ENCODE measurements at places on chromosomes 5 and 9. TPM values are rescaled to one million over a fixed set of nuclear protein-coding genes. Genes with fewer than 3 reads are reported as not detected.

The NRARP gene
- total RNA-seq: 116 TPM

The CD274 gene
- total RNA-seq: 3.3 TPM

The AUH gene
- total RNA-seq: 28.6 TPM

- peak; percentile 35 for DNase-seq
These were observed 157.1 kb downstream of the PBX3 start for GRCh38 chr9:125904155-125904851.

GRCh38 chr9:137605121-137606004 lies at the start of gene ARRDC1:
TSS of gene ARRDC1 (plus strand) at chr9:137605686. CDS start at chr9:137605718, 32 bp downstream.
- peak; percentile 88 for DNase-seq

GRCh38 chr5:154278908-154279307 lies 88.4 kb downstream of the GALNT10 start:
- no peak for DNase-seq

- no peak for DNase-seq
These were observed 34.4 kb upstream of the TNC start for GRCh38 chr9:115152281-115152820.

- peak; percentile 1 for DNase-seq
These were observed 5.9 kb downstream of the GLDC start for GRCh38 chr9:6639622-6640021.

GRCh38 chr9:98912450-98912849 lies 31.3 kb upstream of the COL15A1 start:
- DNase-seq: no peak

GRCh38 chr9:126131066-126132010 lies 195.3 kb upstream of the MVB12B start:
- no peak for DNase-seq

DNA sequence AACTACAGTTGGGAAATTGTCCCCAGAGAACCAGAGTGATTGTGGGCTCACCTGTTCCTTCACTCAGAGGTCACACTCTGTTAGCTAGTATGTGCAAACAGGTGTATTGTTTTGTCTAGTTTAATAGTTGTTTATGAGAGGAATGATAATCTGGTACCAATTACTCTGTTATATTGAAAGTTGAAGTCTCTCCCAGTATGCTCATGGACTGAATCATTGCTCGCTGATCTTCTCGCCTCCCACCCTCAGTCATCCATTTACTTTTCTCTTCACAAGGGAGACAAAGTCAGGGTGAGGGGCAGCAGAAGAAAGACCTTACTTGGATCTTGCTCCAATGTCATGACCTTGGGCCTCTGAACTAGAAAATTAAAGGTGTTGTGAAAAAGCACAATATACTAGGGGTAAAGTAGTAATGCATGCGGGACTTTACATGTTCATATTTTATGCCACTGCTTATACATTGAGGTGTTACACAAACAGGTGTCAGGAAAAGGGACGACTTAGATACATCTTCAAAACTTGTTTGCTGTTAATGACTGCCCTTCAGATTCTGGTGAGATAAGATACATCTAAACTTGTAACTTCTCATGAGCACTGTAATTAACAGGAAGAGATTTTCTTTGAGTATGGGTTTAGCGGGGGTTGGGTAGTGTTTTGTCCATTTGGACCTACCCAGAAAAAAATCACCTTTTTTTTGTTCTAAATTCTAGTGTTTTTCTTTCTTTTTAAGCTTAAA lies 36.9 kb downstream of the LNPEP start:
- no peak for DNase-seq

DNA sequence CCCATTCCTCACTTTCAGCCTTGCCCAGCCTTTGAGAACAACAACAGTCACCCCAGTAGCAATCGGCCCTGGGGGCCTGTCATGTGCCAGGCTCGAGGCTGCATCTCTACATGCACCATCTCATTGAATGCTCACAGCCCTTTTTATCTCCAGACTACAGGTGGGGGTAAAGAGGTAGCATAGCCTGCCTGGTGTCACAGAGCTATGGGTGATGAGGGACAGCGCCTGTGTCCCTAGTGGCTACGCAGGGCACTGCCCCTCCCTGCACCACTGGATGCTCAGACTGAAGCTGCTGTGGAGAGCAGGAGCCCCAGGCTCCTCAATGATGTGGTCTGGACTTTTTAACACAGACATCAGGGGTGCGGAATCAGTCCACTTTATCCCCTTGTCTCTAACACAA lies 2.8 kb downstream of the CAMK2A start:
- peak; percentile 71 for DNase-seq

- DNase-seq: no peak
These were observed 56.7 kb downstream of the HRH2 start for GRCh38 chr5:175714479-175715085.

DNA sequence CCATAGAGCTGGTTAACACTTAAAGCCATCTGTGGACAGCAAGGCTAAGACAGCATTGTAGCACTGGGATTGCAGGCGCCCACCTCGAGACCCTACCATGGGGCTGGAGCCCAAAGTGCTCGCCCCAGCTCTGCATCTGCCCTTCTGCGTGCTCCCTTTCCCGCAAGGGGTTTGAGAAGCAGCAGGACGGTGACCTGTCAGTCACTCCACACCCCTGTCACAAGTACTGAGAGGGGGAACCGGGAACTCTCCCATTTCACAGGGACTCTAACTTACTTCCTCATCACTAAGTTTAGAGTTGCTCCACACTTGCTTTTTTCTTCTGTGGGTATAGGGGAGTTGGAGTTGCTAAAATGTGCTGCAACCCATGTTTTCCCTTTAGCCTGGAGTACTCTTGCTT lies 273.2 kb downstream of the SMARCA2 start:
- DNase-seq: no peak

GRCh38 chr5:147835386-147835798 lies 3.9 kb upstream of the SPINK1 start:
- peak; percentile 71 for DNase-seq

DNA sequence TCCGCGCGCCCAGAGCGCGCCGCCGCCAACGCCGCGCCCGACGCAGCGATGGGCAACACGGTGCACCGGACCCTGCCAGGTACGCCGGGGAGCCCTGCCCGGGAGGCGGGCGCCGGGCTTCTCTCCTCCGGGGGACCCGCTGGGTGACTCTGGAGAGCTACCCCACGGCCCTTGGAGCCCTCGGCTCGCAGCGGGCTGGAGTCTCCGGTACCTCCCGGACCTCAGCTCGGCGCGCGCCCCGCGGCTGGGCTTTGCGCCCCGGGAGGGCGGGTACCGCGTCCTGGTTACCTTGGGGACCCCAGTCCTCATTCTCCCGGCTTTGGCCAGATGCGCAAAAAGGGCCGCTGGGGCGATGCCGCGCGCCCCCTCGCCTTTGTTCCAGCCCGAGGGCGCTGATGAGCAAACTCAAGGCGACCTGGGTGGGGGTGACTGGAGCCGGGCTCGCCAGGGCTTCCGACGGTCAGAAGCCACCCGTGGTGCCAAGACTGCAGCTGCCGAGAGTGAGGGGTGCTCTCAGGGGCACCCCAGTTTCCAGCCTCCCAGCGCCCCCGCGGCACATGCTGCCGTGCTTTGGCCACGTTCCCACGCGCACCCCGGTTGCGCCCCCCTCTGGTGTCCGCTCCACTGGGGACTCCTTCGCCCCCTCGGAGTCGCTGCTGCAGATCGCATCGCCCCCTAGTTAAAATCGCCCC lies 442 bp downstream of the NEURL1B start:
- DNase-seq: no peak

Measured in HT-29 (cell line).